NCI-H187 treated with DMSO at 0.1 percent for 48 hours (cell line): ENCODE measurements at places on chromosomes 16 and 17.

GRCh38 chr16:84049403-84050060 is 6.9 kb upstream of the SLC38A8 start:
- DNase-seq: no peak

DNA sequence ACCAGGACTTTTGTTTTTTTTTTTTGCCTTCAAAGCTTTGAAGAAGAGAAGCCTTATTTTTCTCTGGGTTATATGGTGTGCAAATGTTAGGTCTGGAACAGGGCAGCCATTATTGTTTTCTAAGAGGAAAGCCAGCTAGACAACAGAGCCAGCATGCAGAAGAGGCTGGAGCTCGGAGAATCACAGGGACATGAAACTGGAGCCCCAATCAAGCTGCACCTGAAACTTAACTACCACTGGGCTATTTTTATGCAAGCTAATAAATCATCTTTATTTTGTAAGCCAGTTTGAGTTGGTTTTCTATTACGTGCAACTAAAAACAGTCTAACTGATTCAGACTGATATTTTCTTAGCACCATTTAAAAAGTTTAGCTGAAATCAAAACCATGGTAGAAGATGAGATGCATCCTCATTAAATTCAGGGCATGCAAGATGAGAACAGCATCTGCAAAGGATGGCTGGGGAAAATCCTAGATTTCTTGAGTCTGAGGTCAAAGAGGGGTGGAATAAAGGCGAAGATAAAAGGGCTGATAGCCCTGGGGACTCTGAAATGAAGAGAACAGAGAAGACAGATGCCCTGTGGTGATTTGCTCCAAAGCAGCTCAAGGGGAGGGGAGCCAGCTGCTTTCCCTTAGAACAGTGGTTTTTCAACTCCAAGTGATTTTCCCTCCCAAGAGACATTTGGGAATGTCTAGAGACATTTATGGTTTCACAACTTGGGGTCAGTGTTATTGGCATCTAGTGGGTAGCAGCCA is 177.1 kb upstream of the WSCD1 start:
- no peak for DNase-seq

DNA sequence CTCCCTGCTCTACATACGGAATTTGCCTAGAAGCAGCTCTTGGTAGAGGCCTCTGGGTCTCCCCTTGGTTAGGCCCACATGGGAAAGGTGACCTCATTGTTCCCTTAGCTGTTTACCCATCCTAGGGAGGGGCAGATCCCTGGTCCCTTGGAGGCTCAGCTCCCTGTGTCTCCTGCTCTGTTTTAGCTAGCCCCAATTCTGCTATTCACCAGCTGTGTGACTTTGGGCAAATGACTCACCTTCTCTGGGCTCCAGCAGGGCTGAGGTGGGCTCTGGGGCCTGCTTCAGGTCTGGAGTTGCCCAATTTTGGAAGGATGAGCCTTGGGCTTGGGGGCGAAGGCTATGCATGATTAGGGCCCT is 3.9 kb downstream of the ABCC3 start:
- no peak for DNase-seq

DNA sequence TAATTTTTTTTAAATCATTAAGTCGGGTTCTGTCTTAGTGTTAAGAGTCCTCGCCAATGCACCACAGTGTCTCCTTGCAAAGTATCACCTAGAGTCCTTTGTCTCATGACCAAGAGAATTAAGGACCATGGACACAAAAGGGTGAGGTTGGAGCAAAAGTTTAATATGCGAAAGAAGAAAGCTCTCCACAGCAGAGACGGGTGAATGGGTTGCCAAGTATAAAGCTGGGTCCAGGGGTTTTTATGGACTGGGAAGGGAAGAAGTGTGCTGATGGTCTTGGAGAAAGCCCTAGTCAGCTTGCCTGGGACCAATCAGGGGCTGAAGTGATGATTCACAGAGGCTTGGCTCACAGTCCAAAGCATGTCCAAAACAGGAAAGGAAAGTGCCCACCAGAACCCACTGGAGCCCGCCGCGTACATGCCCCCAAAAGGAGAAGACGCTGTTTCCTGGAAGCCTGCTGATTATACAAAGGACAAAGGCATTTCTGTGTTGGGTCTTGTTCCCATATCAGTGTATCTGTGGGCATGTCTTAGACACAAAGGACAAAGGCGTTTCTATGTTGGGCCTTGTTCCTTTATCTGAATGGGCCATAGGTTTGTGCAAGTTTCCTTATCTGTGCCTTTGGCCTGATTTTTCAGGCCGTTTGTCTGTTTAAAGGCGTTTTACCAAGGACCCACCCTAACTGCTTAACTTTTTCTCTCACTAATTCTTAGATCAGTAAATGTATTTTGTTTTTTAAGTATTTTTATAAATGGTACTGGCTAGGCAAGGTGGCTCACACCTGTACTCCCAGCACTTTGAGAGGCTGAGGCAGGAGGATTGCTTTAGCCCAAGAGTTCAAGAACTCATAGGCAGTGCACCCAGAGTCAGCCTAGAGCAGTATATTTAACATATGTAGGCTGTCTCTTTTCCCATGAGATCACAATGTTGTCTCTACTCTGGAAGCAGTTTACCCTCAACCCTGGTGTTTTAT is 28.7 kb upstream of the ATF7IP2 start:
- DNase-seq: no peak

DNA sequence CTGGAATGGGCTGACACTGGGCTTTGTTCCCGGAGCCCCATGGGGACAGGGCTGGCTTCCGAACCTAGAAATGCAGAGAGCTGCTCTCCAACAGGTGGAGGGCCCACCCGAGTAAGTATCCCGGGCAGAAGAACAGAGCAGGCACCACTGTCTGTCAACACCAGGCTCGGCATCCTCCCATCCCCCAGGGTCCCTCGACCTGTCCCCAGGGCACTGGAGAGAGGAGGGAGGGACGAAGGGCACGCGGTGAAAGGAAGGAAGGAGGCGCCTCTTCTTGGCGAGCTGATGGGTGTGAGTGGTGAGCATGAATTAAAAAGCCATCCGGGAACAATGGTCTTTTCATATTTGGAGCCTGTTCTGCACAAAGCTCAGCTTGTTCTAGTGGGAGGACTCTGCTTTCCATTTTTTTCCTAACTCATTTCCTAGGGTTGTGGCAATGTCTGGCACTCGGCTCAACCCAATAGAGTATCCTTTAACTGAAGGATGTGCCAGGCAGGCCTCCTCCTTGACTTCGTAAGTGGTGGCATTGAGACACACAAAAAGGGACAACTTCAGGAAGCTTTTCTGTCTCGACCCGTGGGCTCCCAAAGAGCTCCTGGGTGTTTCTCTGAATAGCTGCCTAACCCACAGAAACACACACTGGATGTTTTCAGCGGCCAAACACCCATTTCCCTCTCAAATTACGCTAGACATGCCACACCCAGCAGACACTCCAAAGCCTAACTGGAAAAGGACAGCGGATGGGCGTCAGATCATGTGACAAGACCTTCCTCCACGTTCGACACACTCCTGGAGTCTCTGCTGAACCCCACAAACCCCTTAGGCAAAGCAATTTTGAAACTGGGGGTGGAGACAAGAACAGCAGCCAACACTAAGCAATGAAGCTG is 47.7 kb downstream of the ZFHX3 start:
- DNase-seq: no peak

- no peak for DNase-seq
Observed at GRCh38 chr16:25996052-25996451, 304.3 kb downstream of the HS3ST4 start.

GRCh38 chr17:8940866-8941471 is 24.5 kb downstream of the PIK3R5 start:
- DNase-seq: no peak

- DNase-seq: no peak
Observed at GRCh38 chr17:29401258-29401657, 11.1 kb downstream of the TAOK1 start.

DNA sequence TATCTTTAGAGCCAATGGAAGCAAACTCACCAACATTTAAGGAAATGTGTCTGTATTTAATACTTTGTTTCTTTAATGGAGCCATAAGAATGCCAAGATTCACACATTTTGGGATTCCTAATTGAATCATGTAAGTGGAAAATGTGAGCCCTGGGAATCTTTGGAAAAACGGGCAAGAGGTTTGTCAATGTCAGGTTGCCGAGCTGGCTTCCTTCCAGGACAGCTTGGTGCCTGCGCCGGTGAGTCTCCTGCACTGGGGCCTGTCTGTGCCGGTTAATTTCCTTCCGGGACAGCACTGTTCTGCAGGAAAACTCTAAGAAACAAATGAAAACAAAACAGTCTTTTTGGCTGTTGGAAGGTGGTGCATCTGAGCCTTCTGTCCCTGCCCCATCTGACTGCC is 210.6 kb downstream of the HAPSTR1 start:
- no peak for DNase-seq

DNA sequence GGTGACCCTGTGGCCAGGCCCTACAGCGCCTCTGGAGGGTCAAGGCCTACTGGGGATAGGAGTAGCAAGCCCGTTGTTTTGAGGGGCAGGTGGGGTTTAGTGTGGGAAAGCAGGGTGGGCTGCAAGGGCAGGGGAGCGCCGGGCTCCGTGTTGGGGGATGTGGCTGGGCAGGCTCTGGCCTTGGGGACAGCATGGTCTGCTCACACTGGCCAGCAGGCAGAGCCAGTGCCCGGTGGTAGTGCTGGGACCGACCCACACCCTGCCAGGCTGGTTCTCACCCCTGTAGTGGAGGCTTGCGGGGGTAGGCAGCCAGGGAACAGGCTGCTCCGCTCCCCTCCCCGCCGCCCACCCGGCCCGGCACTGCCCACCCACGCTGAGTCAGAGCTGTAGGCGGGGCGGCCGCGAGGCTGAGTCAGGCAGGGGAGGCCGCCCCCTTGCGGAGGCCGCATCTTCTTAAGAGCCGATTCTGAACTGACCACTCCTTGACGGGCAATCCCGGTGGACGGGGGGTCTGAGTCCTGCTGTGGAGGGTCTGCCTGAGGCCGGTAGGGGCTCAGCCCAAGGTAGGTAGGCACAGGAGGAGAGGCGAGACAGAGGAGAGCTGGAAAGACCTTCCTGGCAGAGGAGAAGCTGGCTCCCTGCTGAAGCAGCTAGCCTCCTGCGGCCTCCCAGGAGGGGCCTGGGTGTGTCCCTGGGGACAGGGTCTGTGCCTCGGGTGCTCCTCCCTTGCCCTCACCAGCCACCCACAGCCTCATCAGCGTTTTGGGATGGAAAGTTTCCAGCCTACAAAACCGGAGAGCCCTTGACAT is 62.4 kb downstream of the BAIAP2 start:
- no peak for DNase-seq

DNA sequence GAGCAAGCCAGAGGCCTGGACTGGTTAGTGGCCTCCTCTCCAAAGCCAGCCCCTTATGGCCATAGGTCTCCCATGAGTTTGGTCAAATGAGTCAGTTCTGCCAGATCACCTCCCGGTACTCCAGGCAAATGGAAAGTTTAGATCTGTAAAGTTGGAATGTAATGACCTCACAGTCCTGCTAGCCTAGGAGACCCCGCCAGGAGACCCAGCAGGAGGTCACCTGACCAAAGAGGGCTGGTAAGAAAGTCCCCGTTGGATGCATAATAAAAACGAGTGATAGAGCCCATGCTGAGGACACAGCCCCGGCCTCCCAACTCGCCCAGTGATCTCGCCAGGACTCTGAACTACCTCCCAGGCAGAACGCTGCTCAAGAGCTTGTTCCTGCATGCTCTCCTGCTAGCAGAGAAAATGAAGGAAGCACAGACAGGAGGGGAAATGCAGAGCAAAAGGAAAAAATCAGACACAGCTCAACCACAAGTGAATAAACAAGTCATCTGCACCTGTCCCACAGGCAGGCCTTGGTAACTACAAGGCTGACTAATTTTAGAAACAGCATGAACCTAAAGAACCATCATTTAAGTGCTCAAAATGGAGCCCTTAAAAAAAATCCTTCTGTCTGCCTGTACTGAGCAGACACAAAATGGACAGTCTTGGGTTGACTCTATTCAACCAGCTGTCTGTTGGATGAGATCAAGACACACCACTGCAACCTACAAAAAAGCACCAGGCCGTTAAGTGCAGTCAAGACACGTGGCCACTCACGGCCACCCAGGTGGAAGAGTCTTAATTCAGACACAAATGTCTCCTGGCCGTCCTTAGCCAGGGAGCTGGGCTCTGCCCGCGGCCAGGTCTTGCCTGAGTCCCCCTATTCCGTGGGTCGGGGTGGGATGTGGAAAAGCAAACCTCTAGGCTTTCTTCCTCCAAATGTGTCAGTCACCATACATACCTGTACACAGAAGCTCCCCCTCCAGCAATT is 9.2 kb downstream of the CDIP1 start:
- DNase-seq: no peak

GRCh38 chr17:17808706-17809432 is 27.9 kb downstream of the SREBF1 start:
- no peak for DNase-seq

DNA sequence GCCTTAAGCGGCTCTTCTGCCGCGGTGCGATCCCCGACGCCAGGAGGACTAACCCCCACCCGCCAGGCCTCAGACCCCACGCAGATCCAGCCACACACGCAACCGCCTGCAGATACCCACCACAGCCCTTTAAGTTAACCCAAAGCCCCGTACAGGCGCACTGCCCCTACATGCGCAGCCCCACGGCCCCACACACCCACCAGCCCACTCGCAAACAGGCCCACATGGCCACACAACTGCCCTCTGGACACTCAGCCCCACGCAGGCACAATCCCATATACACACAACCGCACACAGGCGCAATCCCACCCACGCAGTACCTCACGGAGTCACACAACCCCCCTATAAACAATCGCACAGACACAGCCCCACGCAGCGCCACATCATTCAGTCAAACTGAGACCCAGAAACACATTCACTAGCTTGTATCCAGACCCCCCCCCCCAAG is 41.7 kb downstream of the RAI1 start:
- DNase-seq: no peak

- DNase-seq: no peak
Observed at GRCh38 chr16:72241930-72242329, 70.0 kb upstream of the PMFBP1 start.

GRCh38 chr16:57689762-57690558 is 4.6 kb upstream of the DRC7 start:
- DNase-seq: no peak

GRCh38 chr17:6525141-6525540 is 31.2 kb downstream of the PITPNM3 start:
- no peak for DNase-seq

DNA sequence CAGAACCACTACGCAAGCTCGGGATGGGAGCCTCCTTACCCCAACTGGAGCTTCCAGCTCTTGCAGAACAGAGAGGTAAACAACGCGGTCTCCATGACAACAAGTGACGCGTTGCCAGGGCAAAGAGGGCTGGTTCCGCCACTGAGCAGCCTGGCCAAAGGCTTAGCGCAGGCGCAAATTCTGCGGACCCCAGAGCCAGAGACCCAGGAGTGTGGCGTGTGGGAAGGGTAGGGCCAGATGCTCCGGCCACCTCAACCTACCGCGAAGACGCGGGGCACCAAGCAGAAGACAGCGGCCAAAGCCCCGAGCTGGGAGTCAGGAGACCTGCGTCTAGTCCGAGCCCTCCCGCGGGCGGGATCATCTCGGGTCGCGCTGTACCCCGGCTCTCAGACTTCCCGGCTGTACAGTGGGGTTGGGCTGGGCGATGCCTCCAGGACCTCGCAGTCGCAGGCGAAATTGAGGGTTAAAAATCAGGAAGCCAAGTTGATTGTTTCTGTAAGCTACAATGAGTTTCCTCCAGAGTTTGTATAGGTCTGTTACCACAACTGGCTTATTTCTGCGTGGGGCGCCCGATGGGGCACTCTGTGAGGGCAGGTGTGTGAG is at the start of gene TEKT1:
TSS of gene TEKT1 (minus strand) at position 69 of the 603 bp plus-strand sequence. CDS start 1,353 bp downstream, outside the sequence.
- no peak for DNase-seq
